Erythroblast (primary cell): ENCODE measurements at places on chromosomes 12 and 14.

DNA sequence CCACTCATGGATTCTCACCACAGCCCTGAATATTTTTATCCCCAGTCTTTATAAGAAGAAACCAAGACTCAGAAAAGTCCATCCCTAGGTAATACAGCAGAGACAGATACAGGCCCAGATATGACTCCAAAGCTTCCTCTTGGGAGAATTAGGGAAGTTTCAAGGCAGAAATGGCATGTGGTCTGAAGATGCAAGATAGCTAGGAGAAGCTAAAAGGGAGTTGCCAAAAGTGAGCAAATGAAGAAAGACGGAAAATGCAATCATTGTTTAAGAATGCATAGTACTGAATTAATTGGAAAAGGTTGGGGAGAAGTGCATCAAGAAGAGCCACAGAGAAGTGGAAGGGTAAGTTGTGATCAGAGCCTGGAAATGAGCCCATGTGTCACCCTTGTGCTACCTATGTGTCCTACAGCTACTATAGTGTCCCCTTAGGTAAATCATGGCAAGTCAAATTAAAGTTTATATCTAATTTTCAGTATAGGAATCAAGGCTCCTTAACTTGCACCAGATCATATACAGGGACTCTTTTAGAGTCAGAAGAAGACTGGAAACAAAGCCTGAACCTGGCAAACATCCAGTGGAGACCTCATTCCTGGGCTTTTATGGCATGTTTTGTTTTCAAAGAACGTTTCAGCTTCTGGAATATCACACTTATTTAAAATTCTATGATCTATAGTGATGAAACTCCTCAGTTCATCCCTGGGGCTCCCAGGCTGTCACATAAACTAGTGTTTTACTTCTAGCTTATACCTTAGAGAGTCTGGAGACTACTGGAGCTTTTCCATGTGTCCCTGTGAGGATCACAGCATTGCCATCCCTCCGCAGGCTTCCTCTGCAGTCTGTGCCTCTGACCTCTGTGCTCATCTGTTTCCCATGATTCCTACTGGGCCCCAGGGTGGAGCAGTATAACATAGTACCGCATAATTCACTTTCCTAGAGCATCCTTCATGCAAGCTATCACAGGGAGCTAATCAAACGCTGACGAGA is 189.0 kb upstream of the CDKN3 start:
- no peak for DNase-seq

GRCh38 chr14:62710811-62711210 is 334.4 kb downstream of the KCNH5 start:
- no peak for DNase-seq

GRCh38 chr12:56417739-56418138 is 31.5 kb downstream of the TIMELESS start:
- no peak for DNase-seq

GRCh38 chr14:71665157-71665556 is 267.1 kb upstream of the RGS6 start:
- DNase-seq, result no peak

- no peak for DNase-seq
Observed at GRCh38 chr12:76698966-76699365, 64.9 kb upstream of the ZDHHC17 start.

GRCh38 chr12:112283546-112283945 is 98.7 kb downstream of the HECTD4 start:
- DNase-seq, result no peak

DNA sequence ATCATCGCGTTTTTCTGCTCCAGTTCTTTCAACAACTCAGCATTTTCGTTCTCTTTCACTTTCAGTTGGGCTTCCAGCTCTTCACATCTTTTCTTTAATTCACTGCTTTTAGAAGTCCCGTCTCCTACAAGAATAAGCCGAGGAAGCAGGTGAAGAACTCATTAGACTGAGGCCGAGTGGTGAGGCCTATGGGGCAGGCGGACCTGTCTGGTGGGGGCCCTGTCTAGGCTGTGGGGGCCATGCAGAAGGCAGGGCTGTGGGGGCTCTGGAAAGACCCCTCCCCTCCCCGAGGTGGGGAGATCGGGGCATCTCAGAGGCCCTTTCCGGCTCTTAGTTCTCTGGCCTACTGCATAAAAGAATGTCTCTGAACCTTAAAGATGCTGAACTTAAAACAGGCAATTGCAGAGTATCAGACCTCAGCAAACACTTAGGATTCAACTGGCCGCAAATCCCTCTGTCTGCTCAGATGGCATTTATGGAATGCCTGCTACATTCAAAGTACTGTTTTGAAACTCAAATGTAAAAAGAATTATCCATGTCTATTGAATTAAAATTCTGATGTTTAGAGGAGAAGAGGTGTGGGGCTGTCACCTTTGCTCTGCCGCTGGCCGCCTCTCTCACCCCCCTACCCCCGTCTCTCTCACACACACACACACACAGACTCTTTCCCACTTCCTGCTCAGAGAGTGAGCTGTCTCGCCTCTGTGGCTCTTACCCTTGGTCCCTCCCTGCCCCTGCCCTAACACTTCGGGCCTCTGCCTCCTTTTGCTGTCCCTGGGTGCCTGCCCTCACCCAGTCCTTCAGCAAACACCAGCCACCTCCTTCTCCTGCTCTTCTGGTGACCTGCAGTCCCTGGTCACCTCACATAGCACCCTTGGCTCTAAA is 34.7 kb downstream of the CCDC92 start:
- no peak for DNase-seq

DNA sequence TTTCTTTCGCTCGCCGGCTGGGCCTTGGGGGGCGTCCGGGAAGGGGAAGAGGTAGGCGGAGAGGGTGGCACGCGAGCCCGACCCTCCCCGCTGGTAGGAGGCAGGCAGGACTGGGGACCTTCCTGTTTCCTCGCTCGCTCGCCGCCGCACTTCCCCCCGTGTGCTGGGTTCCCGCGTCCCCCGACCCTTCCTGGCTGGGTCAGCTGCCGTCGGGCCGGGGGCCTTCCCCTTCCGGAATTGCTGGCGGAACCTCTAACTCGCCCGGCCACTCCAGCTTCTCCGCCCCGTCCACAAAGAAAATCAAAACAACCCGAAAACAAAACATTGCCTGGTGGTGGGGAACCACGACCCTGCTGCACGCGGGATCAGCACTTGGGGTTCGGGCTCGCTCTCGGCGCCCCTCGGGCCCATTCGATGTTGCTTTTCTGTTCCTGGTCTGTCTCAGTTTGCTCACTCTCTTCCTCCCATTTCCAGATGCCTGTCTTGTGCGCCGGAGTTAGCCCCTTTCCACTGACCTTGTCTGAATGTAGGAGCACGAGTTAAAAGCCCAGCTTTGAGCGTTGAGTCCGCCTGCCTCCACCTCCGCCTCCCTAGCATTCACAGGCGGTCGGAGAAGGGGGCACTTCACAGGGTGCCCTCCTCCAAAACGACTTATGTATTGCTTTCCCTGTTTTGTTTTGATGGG is 581 bp downstream of the PAPOLA start:
- DNase-seq, result peak; percentile 61

DNA sequence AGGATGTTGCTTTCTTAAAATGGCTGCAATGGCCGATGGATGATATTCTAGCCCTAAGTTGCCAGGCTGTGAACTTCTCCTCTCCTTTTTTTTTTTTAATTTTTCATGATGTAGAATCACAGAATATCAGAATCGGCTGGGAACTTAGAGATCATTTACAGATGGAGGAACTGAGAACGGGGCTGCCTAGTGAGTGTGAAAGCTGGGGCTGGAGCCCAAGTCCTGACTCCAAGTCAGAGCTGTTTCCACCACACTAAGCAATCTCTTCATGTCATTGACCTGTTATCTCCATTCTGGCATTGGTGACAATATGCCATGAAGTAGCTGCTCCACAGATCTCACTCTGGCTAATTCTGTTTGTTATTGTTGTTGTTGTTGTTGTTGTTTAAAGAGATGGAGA is 121.7 kb downstream of the SLC38A1 start:
- no peak for DNase-seq

DNA sequence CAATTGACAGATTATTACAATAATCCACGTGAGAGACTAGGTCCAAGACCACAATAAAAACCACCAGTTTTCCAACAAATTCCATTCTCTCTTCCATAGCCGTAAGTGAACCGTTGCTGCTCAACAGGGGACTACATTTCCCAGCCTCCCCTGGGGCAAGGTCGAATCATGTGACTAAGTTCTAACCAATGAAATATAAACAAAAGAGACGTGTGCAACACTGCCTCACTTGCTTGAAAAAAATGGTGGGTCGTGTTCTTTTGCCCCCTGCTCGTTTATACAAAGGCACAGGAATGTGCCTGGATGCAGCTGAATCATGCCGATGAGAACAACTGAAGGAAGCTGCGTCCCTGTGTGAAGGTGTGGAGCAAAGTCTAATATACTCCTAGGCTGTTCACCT is 51.1 kb downstream of the HSPB8 start:
- no peak for DNase-seq

- DNase-seq, result no peak
Observed at GRCh38 chr12:96495841-96496545, 6.6 kb downstream of the CFAP54 start.

DNA sequence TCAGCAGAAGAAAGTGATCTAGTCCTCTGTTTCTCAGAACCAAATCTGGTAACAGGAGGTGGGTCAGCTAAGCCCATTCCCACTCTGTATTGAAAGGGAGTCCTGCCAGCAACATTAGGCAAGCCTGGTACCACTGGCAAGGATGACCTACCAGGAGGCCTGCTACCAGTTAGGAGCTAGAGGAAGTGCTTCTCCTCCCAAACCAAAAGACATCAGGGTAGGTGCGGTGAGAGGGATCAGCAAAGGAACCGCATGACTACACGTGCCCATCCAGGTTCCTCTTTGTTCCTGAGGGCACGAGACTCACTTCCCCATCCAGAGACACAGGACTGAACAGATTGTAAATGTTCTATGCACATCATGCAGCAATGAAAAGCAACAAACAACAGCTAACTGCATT is 2.8 kb downstream of the KLRC4 start:
- DNase-seq, result no peak

DNA sequence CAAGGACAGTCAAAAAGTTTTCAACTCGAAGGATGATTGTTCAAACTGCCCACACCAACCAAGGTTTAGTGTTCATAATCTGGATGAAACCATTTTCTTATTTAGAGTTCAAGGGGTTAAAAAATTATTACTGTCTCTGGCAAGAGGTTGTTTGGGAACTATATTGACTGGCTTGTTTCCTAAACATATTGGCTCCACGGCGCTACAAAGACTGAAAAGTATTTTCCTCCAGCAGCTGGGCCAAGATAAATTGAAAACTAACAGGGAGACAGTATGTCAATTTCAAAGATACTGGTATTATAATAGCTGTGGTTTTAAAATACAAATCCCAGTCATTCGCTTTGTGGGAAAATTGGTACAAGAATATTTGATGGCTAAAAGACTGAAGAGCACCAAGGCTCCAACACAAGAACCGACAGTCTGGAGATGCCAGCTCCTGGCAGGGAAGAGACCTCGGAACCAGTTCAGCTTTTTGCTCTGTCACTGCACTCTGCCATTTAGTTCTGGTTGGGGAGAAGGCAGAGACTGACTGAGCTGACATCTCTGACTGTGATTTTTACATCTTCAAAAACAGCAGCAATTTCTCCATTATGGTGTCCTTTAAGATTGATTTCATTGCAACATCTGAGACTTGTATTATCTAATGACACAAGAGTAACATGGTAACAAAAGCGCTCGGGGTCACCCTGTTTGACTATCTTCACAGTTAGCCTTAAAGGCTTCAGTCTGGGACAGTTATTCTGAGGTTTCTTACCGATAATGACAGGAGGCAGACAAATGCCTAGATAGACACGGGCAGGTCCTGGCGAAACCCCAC is 62.0 kb downstream of the ST8SIA1 start:
- no peak for DNase-seq

GRCh38 chr14:22974530-22975313 is 7.6 kb downstream of the AJUBA start:
- DNase-seq, result no peak

DNA sequence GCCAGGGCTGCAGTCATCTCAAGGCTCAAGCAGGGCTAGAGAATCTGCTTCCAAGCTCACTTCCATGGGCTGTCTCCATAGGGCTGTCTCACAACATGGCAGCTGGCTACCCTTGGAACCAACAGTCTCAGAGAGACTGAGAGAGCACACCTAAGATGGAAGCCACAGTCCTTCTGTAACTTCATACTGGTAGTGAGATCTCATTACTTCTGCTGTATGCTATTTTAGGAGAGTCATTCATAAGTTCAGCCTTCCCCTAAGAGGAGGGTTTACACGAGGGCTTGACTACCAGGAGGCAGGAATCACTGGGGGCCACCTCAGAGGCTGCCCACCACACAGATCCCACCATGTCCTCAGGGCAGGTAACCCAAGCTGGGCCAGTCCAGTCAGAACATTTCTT is 29.7 kb downstream of the ERH start:
- DNase-seq, result no peak

GRCh38 chr14:71538288-71538687 is 393.9 kb upstream of the RGS6 start:
- no peak for DNase-seq

DNA sequence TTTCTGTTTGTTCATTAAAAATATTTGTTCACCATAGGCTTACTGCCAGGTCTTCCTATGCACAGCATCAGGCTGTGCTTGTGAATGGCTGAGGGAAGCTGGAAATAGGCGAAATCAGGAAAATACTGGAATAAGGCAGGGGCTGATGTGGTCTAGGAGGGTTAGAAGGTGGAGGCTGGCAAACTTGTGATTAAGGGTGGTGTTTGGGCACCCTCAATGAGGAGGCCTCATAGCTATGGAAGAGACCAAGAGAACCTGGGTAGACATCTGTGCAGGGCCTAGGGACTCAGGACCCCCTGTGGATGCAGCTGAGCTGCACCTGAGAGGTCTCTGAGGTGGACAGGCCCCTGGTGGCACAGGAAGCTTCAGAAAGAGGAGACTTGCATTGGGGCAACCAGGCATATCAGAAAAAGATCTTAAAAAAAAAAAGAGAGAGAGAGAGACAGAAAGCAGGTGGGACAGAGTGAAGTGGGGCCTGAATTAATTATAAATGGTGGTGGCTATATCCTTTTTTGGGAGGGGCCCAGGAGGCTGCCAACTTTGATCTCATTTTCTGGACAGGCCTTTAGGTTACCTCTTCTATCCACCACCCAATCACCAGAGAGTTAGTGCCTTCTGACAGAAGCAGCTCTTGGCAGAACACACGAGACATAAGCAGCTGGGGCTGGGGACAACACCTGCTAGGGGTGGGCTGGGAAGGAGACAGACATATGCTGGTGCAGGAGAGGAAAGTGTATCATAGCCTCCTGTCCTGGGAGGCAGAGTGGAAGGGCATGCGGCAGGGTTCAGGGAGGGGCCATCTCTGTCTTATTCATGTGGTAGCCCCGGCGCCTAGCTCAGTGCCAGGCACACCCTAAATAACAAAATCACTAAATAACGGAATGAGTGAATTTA is 46.7 kb upstream of the ATP23 start:
- no peak for DNase-seq
